Immature natural killer cell (primary cell): ENCODE measurements at places on chromosomes 3 and 15.

DNA sequence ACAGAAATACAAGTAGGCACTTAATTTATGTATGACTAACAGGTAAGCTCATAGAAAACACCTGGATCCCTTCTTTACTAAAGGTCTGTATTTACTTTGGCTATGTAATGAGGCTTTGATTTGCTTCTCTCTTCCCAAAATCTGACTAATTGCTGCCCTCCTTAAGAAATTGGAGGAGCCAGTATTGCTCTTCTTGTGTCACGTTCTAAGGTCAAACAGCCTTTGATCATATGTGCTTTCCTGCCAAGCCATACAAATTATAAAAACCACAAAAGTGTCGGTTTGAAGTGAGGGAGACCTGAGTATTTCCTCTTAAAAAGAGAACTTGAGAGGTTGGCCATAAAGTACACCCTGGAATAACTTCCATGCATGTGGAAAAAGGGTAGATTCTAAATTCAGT is 112.1 kb upstream of the MB21D2 start:
- no peaks in the 10 kb centered on the region for H3K27me3 ChIP-seq
- no peaks in the 10 kb centered on the region for H3K36me3 ChIP-seq
- no peak overlapping the region for H3K4me3 ChIP-seq
- no peak overlapping the region for H3K27ac ChIP-seq
- no peak for DNase-seq
- no peaks in the 10 kb centered on the region for H3K4me1 ChIP-seq

DNA sequence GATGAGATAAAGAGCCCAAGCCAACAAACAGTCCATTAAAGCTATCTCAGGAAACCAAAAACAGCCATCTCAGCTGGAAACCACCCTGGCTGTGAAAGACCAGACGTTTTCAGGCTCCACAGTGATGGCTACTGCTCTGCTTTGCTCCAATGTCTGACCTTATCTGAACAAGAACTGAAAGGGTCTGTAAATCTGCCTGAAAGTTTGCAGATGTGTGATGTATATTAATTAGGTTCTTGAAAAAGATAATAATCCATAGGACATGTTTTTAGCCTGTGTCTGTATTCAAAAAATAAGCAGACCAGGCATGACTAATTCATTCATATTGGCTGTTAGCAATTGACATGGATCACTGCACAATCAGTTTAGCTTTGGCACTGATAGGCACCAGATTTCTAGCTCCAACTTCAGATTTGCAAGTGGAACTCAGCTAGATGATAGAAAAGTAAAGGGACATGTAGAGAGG is 611.4 kb upstream of the NAALADL2 start:
- no peaks in the 10 kb centered on the region for H3K4me1 ChIP-seq
- H3K36me3 ChIP-seq: no peaks in the 10 kb centered on the region
- H3K27ac ChIP-seq: no peak overlapping the region

DNA sequence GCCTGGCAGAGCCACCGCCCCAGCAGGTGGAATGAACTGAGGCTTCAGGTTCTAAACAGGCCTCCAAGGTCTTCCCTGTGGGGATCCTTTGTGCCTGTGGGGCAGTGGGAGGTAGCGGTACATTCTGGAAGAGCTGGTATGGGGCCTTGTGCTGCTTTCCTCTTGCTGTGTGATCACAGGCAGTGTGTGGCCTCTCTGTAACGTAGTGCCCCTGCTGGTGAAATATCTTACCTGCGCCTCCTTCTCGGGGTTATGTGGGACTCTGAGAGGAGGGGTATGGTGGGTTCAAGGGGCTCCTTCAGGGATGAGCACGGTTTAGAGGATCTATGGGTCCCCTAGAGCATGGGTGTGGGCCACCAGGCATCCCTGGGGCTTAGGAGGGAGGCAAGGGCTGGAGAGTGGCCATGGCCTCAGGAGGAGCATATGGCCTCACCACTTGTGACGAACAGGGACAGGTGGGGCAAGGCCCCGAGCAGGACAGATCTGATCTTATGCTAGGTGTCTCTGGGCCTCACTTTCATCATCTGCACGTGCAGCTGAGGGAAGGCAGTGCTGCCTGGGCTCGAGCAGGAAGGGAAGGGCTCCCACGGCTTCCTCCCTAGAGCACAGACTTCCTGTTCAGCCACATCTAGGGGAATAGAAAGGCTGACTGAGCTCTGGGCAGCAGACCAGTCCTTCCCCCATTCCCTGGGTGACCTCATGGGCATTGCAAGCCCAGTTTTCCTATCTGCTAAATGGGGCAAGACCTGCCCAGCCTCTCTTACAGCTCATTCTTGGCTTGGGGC is 1.9 kb upstream of the ALS2CL start:
- H3K36me3 ChIP-seq: no peaks in the 10 kb centered on the region
- no peak overlapping the region for H3K27ac ChIP-seq
- peak overlapping the region; percentile 18 for H3K4me3 ChIP-seq

DNA sequence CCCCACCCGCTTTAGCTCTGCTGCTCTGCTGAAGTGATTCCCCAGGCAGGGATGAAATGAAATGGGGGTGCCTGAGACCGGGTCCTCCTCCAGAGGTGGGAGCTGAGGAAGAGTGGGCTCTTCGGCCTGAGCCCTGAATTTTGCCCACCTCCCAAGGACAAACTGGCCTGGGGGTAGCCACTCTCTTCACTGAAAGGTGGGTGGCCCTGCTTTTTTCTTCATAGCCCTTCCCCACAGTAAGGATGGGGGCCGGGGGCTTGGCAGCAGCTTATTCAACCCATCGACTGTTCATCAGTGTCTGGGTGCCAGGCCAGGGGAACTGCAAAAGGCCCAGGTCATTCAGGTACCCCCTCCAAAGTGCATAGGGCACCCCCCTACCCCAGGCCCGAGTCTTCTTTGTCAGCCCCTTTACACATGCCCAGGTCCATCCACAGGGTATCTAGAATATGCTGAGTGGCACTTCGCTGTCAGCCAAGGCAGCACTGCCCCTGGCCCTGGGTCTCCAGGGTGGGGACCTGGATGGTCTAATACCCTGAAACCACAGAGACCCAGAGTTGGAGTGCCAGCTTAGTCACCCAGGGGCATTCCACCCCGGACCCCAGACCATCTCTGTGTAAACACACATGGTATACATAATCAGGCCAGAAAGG is 7.9 kb downstream of the SCN5A start:
- H3K27ac ChIP-seq: no peak overlapping the region
- H3K4me3 ChIP-seq: no peak overlapping the region
- H3K4me1 ChIP-seq: no peaks in the 10 kb centered on the region
- no peak for DNase-seq
- H3K27me3 ChIP-seq: peaks cover 13% of the 10 kb centered on the region

DNA sequence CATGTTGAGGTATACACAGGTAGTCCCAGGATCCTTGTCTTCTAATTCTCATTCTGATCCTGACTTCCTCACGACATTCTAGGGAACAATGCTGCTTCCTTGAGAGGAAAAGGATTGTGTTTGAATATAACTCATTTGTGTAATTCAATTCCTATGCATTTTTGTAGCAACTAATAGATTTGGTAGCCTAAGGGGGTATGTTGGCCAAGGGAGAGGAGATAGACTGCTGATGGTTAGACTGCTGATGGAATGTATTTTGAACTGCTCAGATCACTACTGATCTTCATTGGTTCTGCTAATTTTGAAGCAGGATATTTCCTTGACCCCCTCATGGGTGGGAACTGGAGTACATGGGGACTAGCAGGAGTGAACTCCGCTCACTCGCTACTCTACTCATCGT is 39.7 kb downstream of the RAD54L2 start:
- no peak for DNase-seq
- peaks cover 17% of the 10 kb centered on the region for H3K4me1 ChIP-seq
- H3K27ac ChIP-seq: no peak overlapping the region
- H3K4me3 ChIP-seq: no peak overlapping the region

GRCh38 chr3:179956416-179956830 is 80.3 kb downstream of the PEX5L start:
- H3K4me3 ChIP-seq: no peak overlapping the region
- peak; percentile 17 for DNase-seq
- H3K4me1 ChIP-seq: peaks cover 10% of the 10 kb centered on the region
- H3K27ac ChIP-seq: no peak overlapping the region
- H3K27me3 ChIP-seq: peaks cover 6% of the 10 kb centered on the region
